ENCODE measurements at places on chromosomes 7 and 10.

GRCh38 chr10:122706467-122706866 lies 6.8 kb upstream of the C10orf120 start:
- DNase-seq, result no peak

DNA sequence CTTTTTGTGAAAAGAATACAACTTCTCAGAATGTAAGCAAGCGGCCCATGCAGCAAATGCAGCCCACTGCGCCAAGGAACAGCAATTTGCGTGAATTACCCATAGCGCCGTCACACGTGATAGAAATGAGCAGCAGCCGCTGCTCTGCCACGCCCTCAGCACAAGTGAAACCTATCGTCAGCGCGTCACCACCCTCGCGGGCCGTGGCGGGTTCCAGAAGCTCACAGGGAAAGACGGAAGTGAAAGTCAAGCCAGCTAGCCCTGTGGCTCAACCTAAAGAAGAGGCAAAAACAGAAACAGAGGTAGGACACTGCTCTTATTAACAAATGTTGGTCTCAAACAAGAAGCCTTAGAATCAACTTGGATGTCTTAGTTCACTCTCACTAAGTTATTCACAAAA lies 70.5 kb downstream of the SHH start:
- no peak for DNase-seq

DNA sequence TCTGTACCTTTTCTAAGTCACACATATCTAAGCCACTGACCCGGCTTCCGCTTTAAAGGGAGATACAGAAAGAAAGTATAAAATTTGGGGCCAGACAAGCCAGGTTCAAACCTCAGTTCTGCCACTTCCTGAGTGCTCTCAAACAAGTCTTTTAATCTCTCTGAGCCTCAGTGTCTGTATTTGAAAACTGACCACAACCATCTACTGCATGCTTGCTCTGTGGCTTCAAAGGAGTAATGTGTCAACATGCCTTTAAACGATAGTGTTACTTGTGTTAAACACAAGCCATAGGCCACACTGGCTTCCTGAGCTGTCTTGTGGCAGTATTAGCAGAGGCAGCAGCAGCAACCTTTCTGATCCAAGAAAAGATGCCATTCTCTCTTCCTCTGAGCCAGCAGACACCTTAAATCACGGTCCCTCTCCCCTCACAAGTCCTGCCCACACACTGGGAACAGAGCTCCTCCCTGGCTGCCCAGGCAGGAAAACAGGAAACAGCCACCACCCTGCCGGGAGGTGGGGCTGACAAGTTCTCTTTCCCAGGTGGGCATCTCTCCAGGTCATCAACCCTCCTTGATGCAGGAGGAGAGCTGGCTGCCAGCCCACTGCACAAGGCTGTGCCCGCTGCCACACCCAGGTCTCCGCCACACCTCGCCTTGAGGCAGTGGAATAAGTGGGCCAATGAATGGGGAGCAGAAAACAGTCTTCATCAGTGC lies 10.7 kb downstream of the HIP1 start:
- no peak for DNase-seq

DNA sequence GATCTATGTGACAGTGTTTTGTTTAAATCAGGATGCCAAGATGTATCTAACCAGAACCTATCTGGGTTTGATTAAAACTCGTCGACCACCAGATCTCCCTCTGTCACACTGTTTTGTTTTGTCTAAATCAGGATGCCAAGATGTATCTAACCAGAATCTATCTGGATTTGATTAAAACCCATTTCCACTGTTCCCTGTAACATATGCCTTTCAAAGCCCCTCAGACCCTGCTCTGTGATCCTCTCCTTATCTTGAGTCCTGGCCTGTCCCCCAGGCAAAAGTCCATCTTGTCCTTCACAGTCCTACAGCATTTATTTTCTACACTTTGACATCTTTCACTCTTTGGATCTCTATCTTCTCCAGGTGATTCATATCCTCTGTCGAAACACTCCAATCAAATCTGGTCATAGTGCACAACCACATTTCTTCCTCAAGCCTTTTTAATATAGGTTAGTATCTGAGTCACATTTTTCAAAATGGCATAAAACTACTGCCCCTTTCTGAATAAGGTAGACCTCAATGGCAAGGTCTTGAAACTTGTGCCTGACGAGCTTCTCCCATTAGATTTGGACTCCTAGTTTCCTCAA lies 32.5 kb downstream of the ERLIN1 start:
- no peak for DNase-seq

GRCh38 chr7:82175319-82175718 lies 268.3 kb downstream of the CACNA2D1 start:
- DNase-seq, result no peak

GRCh38 chr10:95400787-95401186 lies 110.0 kb upstream of the PDLIM1 start:
- DNase-seq, result no peak

GRCh38 chr10:123517426-123517825 lies 148.7 kb upstream of the GPR26 start:
- DNase-seq, result no peak

DNA sequence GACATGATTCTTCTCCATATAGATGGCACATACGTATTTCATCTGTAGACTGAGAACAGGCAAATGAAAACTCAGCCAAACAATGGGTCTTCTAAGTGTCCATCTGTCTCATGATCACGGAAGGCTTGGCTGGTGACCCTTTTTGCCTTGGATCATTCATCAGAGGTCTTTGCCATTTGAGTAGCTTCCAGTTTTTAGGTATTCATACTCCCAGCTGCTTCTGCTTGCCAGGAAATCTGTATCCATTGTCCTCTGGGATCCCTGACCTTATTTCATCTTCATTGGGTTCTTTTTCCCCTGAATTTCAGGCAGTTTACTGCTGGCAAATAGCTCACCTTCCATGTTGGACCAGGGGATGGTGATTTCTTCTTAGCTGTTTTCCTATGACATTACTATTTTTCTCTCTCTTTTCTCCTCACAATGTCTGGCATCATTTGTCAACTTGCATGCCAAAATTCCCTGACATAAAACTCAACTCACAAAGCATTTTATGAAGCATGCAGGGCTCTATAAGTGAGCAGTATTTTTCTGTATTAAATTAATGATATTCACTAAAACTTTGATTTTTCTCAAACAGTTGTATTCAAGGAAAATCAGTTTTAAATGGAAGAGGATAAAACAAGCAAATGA lies 241.2 kb downstream of the DNAJB9 start:
- DNase-seq, result no peak

DNA sequence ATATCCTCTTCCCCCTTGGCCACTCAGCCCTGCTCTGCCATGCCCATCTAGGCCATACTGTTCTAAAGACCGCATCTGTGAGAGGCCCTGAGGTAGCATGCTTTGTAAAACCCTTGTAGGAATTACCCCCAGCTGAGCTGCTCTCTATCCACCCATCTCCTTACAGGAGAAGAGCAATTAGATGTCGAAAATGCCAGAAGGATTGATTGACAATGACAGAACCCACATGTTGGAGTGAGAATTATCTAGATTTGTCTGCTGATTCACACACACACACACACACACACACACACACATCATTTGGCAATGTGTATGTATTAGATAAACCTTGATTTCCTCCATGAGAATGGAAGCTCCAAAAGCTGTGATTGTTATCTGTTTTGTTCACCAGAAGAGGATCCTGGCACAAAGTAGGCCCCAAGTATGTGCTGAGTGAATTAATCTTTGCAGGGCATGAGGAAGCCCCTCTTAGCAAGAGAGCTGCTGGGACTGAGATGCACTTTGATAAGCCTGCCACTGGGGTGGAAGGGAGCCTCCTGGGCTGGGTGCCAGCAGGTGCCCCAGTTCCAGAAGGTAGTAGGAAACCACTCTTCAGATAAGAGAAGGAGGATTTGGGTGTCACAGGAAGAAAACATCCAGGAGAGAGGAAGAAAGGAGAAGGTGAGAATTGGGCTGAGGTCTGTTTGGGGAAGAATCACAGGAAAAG lies 187.5 kb upstream of the ADO start:
- no peak for DNase-seq

GRCh38 chr10:121804460-121804859 lies 123.4 kb downstream of the ATE1 start:
- DNase-seq, result peak; percentile 41

DNA sequence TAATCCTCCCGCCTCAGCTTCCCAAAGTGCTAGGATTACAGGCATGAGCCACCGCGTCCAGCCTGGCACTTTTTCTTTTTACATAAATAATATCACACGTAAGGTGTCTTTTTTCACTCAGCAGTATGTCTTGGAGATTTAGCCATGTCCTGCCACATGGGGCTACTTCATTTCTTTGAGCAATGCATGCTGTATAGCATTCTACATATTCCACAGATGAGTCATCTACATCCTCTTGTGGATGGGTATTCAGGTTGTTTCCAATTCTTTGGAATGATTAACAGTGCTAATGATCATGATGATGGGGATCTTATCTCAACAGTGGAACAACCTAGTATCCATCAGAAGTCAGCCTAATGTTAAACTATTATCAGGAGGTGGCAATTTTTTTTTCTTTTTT lies 50.8 kb downstream of the ZNF503 start:
- DNase-seq, result no peak

- DNase-seq, result no peak
Measured at GRCh38 chr7:44085546-44085945, 3.2 kb upstream of the POLM start.

DNA sequence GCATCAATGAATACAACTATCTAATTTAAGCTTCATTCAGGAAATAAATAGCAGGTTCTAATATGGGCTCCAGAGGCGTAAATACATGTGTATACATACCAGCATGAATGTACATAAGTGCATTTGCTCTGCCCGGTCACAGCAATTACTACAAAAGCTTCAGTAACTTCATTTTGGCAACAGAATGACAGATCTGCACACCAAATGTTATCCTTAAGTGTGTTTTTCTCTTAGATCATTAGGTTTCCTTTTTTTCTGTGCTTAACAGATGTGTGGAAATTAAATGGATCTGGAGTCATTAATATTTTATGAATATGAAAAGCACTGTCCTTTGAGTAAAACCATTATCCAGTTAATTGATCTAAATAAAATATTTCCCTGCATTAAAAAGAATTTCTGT lies 159.0 kb upstream of the MEOX2 start:
- DNase-seq, result no peak

DNA sequence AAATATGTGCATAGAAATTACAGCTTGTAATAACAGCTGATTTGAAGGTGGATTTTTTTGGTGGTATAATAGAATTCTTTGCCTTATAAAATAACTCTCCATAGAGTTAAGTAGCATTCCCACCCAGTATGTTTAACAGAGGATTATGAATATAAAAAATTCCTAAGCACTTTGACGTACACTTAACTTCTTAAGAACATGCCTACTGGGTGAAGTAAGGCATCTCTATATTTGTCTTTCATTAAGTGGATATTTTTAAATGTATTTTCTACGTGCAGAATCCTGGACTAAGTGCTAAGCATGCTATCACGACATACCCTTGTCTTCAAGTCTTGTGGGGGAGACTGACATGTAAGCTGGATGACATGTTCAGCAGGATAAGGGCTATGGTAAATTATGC lies 217.7 kb upstream of the BMPER start:
- DNase-seq, result no peak

DNA sequence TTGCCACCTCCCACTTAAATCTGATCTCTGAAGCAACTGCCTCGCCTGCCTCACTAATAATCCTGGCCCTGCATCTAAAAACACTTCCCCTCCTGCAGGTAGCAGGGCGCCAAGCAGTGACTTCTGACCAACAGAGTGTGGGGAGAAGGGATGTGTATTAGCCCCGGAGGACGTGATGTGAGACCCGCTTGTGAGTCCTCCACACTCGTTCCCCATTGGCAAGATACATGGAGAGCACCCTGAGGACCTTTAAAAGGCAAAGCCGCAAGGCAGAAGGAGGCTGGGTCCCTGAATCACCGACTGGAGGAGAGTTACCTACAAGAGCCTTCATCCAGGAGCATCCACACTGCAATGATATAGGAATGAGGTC lies 6.1 kb upstream of the PILRA start:
- no peak for DNase-seq

GRCh38 chr7:55351263-55351662 lies 13.9 kb upstream of the LANCL2 start:
- DNase-seq, result no peak

GRCh38 chr10:74589851-74590250 lies 236.5 kb upstream of the KAT6B start:
- no peak for DNase-seq

GRCh38 chr10:132036887-132037675 lies 28.7 kb upstream of the JAKMIP3 start:
- no peak for DNase-seq

GRCh38 chr7:130490888-130491804 lies 739 bp upstream of the MEST start:
- no peak for DNase-seq

DNA sequence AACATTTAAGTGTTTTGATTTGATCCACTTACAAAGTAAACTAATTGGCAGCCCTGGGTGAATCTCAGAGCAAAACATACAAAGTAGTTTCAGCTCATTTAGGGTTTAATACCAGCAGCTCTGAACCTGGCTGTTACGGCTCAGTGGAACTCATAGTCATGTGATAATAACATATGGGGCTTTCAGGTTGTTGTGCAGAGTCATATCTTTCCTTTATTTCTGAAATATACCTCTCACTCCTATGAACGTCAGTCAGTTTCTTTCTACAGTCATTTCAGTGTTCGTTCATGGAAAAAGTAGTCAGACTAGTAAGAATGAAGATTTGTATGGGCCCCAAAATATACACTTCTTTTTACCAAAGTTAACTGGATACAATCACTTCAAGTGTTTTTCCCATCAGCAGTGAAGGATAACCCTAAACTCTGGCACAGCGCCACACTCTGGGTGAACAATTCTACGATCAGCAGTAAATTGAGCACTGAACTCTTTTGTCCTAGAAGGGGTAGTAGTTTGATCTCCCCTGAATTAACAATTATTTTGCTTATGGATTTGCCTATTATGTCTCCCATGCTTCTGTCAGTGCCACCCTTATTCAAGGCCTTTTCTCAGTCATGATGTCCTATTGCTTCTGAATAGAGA lies 218.6 kb downstream of the THSD7A start:
- DNase-seq, result no peak

- no peak for DNase-seq
Measured at GRCh38 chr10:44517635-44518034, 132.7 kb upstream of the CXCL12 start.

DNA sequence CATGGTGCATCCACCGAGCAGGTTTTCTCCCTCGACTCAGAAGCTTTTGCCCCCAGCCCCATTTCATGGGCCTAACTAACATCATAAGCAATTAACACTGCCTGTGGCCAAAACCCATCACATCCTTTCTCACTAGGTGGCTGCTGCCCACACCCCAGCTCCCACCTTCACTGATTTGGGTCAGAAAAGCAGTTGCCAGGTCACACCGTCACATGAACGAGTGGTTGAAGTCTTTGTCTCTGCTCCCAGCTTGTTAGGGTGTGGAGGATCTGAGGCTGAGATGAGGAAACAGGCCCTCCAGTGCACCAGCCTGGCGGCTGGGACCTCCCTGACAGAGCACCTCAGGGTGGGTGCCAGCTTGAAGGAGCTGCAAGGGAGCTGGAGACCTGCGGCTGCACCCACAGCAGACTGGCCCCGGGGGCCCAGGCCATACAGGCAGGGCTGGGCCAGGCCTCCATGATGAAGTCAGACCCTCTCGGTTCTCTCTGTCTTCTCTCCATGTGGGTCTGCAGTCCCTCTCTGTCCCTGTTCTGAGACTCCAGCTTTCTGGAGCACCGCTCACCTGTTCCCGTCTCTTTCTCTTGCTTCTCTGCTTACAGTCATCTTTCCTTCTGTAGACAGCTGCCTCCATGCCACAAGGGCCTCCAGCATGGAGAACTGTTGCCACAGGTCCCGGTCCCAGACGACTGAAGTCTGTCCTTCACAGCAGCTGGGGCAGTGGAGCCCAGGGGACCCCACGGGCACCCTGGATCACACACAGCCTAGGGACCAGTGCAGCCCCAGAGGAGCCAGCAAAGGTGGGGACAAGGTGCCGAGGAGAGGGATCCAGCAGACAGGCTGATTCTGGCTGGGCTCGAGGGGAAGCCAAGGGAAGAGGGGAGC lies 13.8 kb upstream of the INPP5A start:
- no peak for DNase-seq
